CD4-positive, alpha-beta T cell treated with Interleukin-21 for 1 hour (primary cell): ENCODE measurements at places on chromosomes 11 and 22.

DNA sequence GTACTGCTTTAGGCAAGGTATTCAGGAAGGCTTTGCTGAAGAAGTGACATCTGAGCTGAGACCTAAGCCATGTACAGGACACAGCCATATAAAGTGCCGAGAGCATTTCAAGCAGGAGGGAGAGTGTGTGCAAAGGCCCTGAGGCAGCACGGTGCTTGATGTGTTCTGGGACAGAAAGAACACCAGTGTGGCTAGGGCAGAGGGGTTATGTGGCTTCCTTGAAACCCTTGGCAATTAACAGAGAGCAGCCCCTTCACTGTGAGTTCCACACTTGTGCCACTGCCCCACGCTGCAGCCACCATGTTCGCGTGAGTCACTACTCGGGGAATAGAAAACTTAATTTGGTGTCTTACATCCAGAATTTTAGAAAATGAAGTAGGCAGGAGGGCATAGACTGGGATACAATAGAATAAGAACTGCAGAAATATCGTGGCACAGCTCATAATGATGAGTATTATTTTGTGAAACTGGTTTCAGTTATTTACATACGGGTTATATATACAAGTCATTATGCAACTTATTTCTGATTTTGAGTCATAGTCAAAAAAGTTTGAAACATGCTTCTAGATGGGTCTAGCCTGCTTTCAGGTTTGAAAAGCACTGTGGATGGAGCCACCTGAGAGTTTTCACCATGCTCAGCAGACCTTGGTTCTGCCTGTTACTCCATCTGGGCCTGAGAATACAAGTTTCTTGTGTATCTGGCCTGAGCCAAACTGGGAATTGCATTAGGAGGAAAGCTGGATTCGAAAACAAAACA, 11.8 kb downstream of the IL10RA start:
- no peak for DNase-seq

DNA sequence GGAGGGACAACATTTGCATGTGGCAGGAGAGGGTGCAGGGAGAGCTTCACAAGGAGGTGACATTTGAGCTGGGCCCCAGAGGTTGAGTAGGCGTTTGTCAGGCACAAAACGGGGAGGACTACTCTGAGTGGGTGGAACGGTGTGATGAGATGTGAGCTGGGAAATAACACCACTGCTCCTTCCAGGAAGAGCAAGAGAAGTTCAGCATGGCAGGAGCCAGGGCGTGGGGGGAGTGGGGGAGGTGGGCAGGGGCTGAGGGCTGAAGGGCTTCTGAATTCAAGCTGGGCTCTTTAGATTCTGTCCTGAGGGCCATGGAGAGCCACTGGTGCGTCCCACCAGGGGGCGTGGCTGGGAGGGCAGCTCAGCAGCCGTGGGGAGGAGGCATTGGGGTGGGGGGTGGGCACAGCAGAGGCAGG, 54.2 kb downstream of the OTOG start:
- DNase-seq, result no peak

- no peak for DNase-seq
Observed at GRCh38 chr22:22919041-22919440, 31.4 kb downstream of the IGLL5 start.

DNA sequence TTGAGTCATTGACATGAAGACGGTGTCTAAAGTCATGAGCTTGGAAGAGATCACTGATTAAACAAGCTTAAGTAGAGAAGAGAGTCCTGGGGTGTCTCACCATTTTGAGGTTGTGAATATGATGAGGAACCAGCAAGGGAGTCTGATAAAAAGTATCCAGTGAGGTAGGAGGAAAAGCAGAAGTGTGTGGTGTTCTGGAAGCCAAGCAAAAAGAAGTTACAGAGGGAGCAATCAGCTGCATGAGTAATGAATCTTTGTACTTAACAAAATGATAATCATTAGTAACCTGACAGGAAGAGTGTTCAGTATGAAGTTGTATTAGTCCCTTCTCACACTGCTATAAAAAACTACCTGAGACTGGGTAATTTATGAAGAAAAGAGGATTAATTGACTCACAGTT, 131.3 kb downstream of the C11orf87 start:
- DNase-seq, result no peak

GRCh38 chr22:48004038-48004437, 1241.6 kb downstream of the TBC1D22A start:
- no peak for DNase-seq

GRCh38 chr11:124763156-124763947, 1.3 kb upstream of the ESAM start:
- DNase-seq, result peak; percentile 85

DNA sequence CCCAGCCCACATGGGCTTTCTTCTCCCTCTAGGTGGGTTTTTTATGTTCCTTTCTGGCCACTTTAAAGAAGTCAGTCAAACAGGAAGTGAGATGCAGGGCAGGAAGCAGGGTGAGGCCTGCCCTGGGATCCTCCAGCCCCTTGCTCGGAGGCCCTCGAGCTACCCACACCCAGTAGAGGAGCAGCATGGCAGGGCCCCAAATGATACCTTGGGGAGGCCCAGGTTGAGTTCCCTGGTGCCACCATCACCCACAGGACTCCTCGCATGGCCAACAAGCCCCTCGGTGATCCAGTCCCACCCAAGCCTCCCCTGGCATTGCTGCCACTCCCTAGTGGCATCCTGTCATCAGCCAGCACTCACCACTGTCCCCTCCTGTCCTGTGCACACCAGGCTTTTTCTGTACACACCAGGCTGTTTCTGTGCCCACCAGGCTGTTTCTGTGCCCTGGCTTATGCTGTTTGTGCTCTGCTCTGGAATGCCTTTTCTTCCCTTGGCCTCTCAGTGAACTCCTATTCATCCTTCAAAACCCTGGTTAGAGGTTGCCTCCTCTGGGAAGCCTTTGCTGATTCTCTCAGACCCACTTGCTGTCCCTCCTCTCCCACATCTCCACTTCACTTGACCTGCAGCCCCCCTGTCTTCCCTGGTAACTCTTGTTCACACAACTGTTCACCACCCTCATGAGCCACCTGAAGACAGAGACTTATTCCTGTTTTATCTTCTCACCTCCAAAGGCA, 3.1 kb upstream of the PTGDR2 start:
- no peak for DNase-seq

DNA sequence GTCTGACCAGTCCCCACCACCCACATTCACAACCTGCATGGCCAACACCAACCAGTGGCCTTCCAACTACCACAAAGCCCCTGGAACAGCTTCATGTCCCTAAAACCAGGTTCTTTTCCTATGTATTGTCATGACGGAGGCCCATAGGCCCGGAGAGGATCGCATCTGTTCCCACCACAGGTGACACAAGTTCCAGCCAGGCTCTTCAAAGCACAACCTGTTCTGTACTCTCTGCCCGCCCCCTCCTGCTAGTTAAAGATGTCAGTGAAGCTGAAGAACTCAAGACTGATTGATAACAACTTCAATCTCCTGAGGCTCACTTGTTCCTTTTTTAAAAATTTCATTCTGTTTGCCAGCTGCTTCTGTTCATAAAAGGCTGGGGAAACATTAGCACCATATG, 121.1 kb upstream of the GUCY1A2 start:
- DNase-seq, result no peak
